Stimulated activated CD4-positive, alpha-beta T cell treated with anti-CD3 and anti-CD28 coated beads, Interleukin-12 subunit alpha, Interleukin-12 subunit beta, amount 100 ng/mL, for 4 hours (primary cell): ENCODE measurements at places on chromosomes 16 and 17.

GRCh38 chr17:42386777-42387657 is 1.2 kb downstream of the STAT3 start:
- DNase-seq, result no peak

DNA sequence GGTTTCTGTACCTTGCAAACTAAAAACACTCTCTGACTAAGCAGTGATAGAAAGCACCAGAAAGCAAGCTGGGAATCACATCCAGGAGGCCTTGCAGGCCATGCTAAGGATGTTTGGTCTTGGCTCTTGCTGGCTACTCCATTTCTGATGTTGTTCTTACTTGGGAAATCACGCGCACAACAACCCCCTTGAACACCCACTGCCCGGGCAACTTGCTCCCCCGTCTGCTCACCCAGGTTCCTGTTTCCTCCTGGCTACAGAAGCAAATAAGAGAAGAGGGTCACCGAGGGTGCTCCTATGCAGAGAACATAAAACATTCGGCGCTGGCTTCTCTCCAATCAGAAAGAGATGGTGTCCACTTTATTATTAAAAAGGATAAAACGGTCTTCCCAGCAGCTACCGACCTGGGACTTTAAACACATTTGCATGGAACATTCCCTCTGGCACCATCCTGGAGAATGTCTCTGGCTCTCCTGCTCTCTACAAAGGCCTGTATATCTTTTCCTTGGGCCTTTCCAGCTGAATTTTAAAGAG is 271.2 kb upstream of the RPL38 start:
- no peak for DNase-seq

GRCh38 chr16:25679511-25679910 is 12.2 kb upstream of the HS3ST4 start:
- DNase-seq, result no peak

GRCh38 chr17:73320601-73321264 is 8.9 kb upstream of the CDC42EP4 start:
- DNase-seq, result no peak

DNA sequence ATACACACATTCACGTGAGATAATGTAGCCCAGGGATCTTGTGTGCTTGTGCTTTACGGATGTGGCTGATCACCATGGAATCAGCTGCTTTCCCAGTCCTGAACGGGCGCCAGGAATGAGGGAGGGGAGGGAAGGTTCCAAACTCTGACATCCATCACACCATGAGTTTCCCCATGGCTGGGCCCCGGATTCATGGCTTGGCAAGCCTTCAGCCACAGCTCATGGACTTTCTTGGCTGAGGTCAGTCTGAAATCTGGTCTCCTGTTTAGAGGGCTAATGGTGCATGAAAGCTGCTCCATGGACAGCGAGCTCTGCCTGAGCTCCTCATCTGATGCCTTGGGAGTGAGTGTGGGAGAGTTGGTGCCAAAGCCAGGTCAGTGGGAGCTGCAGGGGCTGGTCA is 767.6 kb upstream of the EEF2KMT start:
- DNase-seq, result no peak

GRCh38 chr16:1773703-1774447 is 941 bp upstream of the MRPS34 start:
- DNase-seq, result no peak

DNA sequence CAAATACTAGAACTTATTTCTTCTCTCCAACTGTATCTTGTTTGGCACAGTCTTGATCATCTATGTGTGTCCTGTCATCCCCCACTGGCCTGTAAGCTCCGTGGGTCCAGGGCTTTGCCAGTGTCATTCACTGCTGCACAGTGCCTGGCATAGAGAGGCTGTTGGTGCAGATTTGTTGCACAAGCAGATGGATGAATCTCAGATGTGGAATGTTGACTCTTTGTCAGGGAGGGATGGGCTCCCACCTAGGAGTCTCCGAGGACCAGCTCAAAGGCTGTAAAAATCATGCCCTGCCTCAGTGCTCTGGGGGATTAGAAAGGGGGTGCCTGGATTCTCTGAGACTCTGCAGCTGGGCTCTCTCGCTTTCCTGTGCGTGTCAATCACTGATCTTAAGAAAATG is 60.6 kb downstream of the RAB11FIP4 start:
- no peak for DNase-seq

GRCh38 chr17:4165301-4166010 is 22.5 kb downstream of the CYB5D2 start:
- DNase-seq, result no peak

DNA sequence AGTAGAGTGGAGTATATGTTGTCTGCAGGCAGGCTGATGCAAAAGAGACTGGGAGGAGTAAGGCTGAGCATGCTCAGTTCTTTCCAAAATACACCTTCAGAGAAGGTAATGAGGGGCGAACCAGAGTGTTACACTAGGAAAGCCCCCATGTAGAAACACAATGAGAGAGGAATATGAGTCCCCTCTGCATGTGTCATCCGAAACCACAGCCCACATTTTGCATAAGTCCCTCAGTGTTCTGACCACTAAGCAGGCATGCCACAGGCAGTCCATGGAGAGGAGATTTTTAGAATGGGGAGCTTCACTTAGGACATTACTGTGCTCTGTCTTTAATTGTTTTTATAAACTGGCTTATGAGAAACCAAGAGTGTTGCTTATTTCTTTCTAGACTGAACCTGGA is 32.0 kb downstream of the SLC6A2 start:
- DNase-seq, result no peak

GRCh38 chr17:15133143-15133542 is 132.0 kb downstream of the PMP22 start:
- DNase-seq, result no peak

DNA sequence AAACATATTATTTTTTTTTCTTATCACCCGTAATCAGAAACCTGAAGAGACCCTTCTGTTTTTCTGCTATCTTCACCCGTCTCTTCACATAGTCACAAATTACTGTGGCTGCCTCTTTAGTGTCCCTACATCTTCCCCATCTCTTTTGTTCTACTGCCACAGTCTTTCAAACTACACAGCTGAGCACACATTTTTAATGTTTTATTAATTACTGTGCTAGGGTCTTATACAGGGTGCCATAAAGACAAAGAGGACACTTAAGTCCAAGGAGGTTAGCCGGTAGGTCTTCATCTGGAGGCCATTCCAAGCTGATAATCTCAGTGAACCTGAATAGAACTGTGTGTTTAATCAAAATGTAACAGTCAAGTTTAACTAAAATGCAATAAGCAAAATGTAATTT is 20.7 kb downstream of the CNTNAP4 start:
- no peak for DNase-seq

DNA sequence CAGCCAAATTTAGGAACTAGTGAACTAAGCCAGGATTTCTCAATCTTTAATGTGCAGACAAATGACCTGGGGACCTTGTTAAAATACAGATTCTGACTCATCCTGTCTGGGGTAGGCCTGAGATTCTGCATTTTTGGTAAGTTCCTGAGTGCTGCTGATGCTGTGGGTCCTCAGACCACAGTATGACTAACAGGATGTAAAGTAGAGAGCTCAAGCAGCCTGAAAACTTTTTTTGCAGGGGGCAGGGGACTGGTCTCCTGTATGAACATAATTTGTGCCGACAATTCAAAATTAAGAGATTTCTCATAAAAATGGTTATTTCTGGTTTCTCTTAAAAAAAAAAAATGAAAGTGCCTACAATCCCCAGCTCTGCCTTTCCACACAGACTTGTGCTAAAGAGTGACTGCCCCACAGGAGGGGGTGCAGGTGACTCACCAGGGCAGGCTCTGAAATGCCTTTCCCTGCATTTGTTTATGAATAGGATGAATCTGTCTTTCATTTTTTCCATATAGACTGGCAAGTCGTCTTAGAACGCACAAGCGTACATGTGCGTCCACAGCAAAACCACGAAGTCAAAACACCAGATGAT is 271.5 kb downstream of the PHKB start:
- no peak for DNase-seq
